RPMI7951 (cell line): ENCODE measurements at places on chromosomes 12 and 14. TPM values are rescaled to one million over a fixed set of nuclear protein-coding genes. Genes with fewer than 3 reads are reported as not detected.

DNA sequence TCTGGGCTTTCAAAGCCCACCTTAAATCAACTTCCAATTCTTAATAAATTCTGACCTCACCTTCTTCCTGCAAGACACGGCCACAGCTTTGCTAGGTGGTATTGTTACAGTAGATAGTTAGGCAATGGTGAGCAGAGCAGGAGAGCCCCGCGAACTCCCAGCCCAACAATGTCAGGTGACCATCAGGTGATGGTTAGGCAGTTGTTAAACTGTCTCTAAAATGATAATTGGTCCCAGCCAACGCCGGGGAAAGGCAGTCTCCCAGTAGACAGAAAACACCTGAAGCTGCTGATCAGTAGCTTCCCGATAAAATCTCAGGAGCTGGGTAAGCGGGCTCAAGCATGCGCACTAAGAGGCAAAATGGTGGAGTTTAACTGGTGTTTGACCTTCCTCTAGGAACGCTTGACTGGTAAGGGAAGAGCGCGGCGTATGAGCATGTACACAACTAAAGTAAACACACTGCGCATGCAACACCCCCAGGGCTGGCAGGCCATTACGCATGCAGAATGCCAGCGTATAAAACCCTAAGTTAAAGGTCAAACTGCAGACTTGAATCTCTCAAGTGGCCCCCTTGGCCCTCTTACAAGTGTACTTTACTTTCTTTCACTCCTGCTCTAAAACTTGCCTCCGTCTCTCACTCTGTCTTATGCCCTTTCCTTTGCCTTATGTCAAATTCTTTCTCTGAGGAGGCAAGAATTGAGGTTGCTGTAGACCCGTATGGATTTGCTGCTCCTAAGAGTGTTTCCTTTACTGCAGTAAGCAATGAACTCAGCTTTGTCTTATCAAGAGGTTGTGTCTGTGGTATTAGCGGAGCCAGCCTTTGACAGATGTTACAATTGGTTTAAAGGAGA, 113.5 kb downstream of the C12orf75 start:
- DNase-seq, result peak; percentile 29

DNA sequence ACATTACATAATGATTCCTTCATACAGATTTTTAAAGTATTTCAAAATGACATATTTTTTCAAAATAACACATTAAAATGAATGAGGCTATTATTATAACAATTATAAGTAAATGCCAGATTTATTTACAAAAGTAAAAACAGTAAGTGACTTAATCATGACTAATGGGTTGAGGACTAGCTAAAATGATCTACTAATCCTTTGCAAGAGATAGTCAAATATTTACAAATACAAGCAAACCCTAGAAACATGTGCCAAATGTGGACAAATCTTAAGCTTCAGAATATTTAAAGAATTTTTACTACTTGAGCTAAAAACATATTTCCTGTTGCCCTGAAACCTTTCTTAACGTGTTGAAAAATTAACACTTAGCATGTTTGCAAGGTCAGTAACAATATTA, 74.8 kb downstream of the KIF21A start:
- no peak for DNase-seq

GRCh38 chr12:94560431-94561221, 89.7 kb downstream of the TMCC3 start:
- peak; percentile 91 for DNase-seq

GRCh38 chr14:96445844-96446710, 54.1 kb downstream of the AK7 start:
- DNase-seq, result no peak

- DNase-seq, result no peak
Measured at GRCh38 chr12:69163681-69164362, 75.5 kb upstream of the CPSF6 start.

GRCh38 chr12:120767071-120768024, 41.7 kb downstream of the ACADS start:
- DNase-seq, result no peak

DNA sequence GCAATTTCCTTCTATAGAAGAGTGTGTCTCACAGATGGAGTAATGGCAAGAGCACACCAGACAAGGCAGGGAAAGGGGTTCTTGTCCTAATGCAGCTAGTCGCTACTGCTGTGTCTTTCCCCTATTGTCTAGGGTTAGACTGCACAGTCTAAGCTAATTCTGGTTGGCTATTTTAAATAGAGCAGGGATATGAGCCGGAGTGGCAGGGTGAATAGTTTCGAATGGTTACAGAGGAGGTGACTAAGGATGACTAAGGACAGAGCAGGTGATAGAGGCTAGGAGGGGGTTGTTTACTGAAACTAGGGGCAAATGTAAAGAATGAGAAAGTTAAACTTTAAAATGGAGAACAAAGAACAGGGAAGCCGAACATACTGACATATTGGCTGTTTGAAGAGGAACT, 25.6 kb upstream of the CPNE8 start:
- no peak for DNase-seq

RNF212B gene
- total RNA-seq, result not detected in 2 replicates

DNA sequence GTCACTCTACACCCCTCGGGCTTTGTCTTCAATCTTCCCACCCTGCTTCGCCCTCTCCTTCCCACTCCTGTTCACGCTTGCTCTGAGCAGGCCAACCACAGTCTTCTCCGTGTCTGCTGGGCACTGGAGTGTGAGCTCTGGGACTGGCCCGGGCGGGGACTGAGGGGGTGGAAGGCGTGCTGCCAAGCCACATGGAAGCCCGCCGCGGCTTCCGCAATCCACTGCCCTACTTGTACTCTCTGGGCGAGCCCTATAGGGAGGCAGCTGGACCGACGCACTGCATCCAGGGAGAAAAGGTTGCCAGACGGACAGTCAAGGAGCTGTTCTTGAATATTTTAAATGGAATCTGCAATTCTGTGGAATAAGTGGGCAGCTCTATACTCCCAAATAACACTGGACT, 24.8 kb downstream of the GOLGA3 start:
- no peak for DNase-seq

DNAI7 gene
- total RNA-seq, result 0.12 TPM in 1 of 2 replicates, not detected in the other

- DNase-seq, result peak; percentile 15
Measured at GRCh38 chr12:121005346-121005815, 10.9 kb downstream of the C12orf43 start.

DNA sequence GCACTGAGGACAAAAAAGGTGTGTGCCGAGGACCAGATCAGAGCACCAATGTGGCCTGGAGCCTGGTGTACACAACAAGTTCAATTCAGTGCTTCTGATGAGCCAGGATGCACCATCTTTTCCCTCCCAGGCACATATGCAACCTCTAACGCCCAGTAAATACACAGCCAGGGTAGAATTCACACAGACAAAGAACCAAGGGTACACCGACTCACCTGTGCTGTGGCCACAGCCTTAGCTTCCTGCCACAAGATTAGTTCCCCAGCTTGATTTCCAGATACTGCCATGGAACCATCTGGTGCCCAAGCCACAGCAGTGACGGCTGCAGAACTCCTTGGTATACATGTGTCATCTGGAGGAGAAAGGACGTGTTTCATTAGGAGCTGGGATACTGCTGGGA, 29.4 kb downstream of the PARP2 start:
- no peak for DNase-seq

GRCh38 chr14:95577067-95577800, 42.4 kb downstream of the GLRX5 start:
- no peak for DNase-seq

IQSEC3 gene
- total RNA-seq, result not detected in 2 replicates

GRCh38 chr14:33897382-33897781, 53.5 kb downstream of the EGLN3 start:
- DNase-seq, result no peak

DNA sequence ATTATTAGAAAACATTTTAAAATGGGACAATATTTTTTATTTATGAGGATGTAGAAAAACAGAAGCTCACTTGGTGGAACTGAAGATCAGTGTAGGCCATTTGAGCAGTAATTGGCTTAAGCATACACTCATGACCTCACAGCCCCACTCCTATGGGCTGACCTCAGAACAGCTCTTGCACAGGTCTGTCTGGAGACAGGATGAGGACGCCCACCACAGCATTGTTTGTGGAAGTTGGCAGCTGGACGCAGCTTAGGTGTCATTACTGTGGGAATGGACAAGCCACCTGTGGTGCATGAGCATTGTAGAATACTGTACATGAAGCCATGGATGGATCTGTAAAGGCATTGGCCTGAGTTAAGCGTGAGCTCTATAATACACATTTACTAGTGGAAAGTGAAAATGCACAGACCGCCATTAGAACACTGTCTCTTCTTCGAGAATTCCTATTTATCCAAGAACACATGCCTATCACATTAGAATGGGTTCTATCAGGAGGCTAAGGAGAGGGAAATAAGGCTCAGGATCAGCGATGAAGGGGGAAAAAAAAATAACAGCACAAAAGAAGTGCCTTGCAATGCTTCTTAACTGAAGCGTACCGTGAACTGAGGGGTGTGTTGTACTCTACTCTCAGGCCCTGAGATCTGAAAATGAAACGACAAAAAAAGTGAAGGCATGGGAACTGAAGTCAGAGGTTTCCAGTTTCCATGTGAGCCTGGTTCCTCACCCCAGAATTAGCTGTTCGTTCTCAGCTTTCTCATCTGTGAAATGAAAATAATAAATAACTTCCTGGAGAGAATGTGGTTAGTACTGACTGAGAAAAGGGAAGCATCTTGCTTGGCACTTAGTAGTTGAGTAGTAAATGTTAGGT, 33.6 kb downstream of the KCNA1 start:
- no peak for DNase-seq

DNA sequence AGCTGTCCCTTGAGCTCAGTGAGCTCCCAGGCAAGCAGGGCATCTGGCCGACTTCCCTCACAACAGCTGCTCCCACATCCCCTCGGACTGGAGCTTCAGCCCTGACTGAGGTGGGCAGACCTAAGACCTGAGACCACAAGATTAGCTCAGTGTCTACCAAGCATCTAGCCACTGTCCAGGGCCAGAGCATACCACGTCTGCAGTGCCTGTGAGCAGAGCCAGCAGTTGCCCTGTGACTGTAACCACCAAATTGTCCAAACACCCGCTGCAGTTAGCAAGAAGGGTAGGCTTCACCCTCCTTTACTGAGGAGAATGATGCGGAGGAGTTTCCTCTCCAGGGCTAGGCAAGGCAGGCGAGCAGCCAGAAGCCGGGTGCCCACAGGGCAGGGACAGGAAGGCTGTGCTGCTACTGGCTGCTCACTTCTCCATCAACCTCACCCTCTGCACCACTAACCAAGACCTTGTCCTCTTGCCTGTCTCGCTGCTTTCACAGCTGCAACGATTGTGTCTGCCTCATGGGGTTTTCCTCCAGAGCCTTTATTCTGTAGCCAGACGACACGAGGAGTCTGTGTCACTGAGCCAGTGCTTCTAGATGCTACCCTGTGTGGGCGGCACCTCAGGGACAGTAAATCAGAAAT, 53.9 kb downstream of the ANAPC7 start:
- DNase-seq, result peak; percentile 10
